ENCODE measurements at places on chromosomes 3 and 15.

GRCh38 chr3:196315821-196316220 lies 2.2 kb downstream of the DYNLT2B start:
- no peak for DNase-seq

DNA sequence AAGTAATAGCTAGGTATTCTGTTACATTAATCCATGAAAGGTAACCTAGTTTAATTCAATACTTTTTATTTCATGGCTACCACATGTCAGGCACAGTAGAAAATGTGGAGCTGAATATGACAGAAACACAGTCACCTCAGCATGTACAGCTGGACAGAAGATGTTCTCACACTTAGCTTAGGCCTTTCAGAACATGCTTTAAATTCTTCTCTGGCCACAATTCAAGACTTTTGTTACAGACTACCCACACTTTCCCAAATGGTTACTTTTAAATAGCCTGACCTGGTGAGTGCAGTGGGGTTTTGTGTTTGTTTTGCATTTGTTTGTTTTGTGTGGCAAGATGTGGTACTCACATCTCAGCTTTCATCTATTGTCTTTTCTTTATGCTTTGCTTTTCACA lies 1079.5 kb downstream of the IGSF11 start:
- DNase-seq: no peak

DNA sequence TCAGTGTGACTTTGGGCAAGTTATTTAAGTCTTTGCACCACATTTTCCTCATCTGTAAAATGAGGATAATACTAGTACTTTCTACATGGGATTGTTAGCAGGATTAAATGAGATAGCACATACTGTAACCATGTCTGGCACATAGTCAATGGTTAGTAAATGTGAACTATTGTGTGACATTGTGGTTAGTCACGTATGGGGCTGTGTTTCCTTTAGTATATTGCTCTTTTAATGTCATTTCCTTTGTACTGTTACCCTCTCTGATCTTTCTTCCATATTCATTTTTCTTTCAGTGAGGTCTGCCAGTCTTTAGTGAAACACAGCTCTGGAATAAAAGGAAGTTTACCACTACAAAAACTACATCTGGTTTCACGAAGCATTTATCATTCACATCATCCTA lies 21.4 kb downstream of the OPA1 start:
- no peak for DNase-seq

DNA sequence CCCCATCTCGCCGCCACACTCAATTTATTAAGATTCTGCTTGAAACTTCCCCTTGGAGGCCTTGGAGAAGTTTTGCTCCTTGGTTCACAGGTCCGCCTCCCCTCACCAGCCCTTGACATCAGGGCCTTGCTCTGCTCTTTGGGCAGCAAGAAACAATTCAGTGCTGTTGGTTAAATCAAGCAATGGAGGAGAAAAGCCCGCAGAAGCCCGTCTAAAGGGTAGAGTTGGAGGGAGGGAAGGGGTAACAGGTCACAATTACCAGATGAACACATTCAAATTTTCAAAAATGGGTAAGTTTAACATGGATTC lies 429 bp downstream of the PARP9 start:
- DNase-seq: peak; percentile 55

- DNase-seq: no peak
Measured at GRCh38 chr3:162769564-162769963, 1273.0 kb downstream of the OTOL1 start.

DNA sequence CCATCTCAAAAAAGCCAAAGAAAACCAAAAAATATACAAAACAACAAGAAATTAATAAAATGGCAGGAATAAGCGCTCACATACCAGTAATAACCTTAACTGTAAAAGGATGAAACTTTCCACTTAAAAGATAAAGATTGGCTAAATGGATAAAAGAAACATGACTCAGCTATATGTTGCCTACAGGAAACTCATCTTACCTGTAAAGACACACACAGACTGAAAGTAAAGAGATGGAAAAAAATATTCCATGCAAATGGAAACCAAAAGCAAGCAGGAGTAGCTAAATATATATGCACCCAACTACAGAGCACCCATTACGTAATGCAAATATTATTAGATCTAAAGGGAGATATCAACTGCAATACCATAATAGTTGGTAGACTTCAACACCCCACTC lies 49.7 kb downstream of the ADAM10 start:
- DNase-seq: no peak

DNA sequence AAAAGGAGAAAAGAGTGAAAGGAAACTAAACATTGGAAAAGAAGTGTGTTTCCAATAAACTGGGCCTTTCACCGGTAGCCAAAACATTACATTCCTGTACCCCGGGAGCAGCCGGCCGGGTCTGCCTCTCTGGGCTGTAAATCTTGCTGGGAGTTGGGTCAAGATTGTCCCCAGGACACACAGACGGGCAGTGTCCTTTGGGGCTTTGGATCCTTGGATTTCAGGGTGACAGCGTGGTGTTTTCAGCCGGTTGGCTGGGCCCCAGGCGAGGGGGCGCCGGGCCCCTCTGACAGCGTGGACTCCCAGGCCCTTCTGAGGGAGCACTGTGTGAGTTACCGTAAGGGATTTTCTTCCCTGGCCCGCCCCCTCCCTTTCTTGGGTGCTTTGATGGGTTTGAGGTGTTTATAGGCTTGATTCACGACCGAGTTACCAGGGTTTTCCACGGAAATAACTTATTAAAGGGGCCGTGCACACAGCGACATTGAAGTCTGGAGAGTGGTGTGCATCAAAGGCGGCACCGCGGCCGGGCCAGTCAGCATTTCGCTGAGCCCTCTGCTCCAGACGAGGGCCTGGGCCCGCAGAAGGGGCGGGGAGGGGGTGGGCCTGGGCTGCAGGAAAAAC lies 27.4 kb downstream of the SMAD6 start:
- no peak for DNase-seq

GRCh38 chr3:114327665-114328064 lies 33.8 kb downstream of the TIGIT start:
- DNase-seq: no peak

- no peak for DNase-seq
Measured at GRCh38 chr3:161690299-161690620, 193.7 kb downstream of the OTOL1 start.

DNA sequence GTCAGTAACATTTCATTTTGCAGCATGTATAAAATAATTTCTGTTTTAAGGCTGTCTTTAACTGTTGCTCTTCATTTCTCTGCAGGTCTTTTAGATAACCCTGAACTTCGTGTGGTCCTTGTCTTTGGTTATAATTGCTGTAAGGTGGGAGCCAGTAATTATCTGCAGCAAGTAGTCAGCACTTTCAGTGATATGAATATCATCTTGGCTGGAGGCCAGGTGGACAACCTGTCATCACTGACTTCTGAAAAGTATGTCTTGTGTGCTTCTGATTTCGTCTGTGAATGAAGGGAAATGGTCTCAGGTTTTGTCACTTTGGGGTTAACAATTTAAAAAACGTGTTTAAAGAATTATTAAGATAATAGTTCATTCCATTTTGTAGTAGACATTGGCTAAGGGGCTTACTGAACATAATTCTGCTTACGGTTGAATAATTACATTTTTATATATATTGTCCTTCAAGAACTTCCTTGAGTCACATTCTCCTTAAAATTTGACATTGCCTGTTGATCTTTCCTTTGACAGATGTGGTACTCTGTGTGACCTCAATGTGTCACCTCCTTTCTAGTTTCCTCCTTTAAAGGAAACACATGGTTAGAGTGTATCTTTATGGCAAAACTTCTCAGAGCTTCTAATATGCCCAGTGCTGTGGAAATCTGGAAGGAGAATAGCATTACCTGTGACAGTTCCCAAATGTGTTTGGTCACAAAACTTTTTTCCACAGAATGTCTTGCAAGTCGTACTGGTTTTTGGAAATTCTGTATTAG lies 26.3 kb downstream of the FBXO22 start:
- no peak for DNase-seq

- DNase-seq: no peak
Measured at GRCh38 chr3:175107231-175107630, 248.1 kb downstream of the NAALADL2 start.

DNA sequence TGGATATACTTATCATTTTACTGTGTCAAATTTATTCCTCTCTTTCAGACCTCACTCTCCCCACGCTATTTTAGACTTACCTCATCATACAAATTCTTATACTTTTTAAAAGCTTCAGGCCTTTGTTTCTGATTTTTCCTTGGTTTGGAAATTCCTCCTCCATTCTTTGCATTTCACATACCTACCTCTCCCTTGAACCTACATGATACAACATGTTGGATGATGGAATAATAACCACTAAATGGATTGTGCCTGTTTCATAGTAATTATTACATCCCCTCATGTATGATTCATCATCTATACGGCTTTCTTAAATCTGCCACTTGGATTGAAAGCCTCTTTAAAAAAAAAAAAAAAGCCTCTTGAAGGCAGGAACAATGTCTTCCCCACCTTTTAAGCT lies 24.6 kb downstream of the TRIP4 start:
- no peak for DNase-seq

- DNase-seq: no peak
Measured at GRCh38 chr3:17833786-17834559, 91.5 kb upstream of the TBC1D5 start.

- no peak for DNase-seq
Measured at GRCh38 chr3:30964612-30965011, 70.2 kb upstream of the GADL1 start.

GRCh38 chr3:168364967-168365366 lies 269.2 kb upstream of the GOLIM4 start:
- DNase-seq: no peak

- DNase-seq: no peak
Measured at GRCh38 chr15:77993374-77993911, 84.1 kb downstream of the TBC1D2B start.
